ENCODE measurements at places on chromosomes 3 and 15. TPM values are rescaled to one million over a fixed set of nuclear protein-coding genes. Genes with fewer than 3 reads are reported as not detected.

ANKDD1A gene
- 6.0 TPM for total RNA-seq

CCR2 gene
- total RNA-seq, result not detected

VEPH1 gene
- not detected for total RNA-seq

DNA sequence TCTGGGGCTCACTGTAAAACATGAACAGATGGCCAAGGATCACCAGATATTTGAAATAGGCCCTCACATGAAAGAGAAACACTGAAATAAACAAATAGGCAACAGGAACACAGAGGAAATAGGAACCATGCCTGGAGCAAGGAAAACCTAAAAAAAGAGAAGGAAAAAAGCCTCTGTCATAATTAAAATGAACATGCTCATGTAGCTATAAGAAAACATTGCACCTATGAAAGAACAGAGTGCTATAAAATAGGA is 102.4 kb downstream of the RAB11A start:
- no peaks in the 10 kb centered on the region for H3K4me1 ChIP-seq
- no peak for DNase-seq
- no peak overlapping the region for H3K27ac ChIP-seq
- no peaks in the 10 kb centered on the region for H3K36me3 ChIP-seq
- H3K4me3 ChIP-seq, result no peak overlapping the region

- peaks cover 22% of the 10 kb centered on the region for H3K4me1 ChIP-seq
- H3K4me3 ChIP-seq, result no peak overlapping the region
- H3K36me3 ChIP-seq, result no peaks in the 10 kb centered on the region
- H3K27me3 ChIP-seq, result no peaks in the 10 kb centered on the region
Observed at GRCh38 chr3:43010638-43011037, 31.5 kb downstream of the GASK1A start.

GRCh38 chr3:172370419-172370818 is 77.8 kb downstream of the GHSR start:
- H3K27ac ChIP-seq, result no peak overlapping the region
- DNase-seq, result no peak
- H3K4me3 ChIP-seq, result no peak overlapping the region
- H3K27me3 ChIP-seq, result no peaks in the 10 kb centered on the region
- H3K4me1 ChIP-seq, result no peaks in the 10 kb centered on the region
- peaks cover 63% of the 10 kb centered on the region for H3K36me3 ChIP-seq

GRCh38 chr15:101613130-101614000 is 38.8 kb downstream of the TM2D3 start:
- no peak overlapping the region for H3K4me3 ChIP-seq
- H3K27ac ChIP-seq, result no peak overlapping the region
- H3K4me1 ChIP-seq, result peaks cover under 1% of the 10 kb centered on the region
- DNase-seq, result no peak

DNA sequence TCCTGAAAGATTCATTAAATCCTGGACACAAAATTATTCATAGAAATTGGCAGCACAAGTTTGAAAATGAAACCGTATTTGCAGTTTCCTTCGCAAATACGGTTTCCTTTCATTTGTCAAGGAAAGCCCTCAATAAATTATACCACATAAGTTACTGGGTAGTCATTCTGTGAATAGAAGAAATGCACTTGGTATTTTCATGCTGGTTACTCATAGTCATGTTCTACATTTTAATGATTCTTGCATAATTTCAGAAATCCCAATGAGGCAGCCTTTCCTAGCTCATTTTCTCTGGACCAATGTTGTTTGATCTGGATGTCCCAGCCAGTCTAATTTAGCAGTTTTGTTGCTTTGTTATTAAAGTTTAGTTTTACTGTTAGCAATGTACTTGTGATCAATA is 43.2 kb downstream of the MINAR1 start:
- no peak overlapping the region for H3K27ac ChIP-seq
- no peaks in the 10 kb centered on the region for H3K36me3 ChIP-seq
- DNase-seq, result no peak
- peaks cover 3% of the 10 kb centered on the region for H3K4me1 ChIP-seq
- no peak overlapping the region for H3K4me3 ChIP-seq

DNA sequence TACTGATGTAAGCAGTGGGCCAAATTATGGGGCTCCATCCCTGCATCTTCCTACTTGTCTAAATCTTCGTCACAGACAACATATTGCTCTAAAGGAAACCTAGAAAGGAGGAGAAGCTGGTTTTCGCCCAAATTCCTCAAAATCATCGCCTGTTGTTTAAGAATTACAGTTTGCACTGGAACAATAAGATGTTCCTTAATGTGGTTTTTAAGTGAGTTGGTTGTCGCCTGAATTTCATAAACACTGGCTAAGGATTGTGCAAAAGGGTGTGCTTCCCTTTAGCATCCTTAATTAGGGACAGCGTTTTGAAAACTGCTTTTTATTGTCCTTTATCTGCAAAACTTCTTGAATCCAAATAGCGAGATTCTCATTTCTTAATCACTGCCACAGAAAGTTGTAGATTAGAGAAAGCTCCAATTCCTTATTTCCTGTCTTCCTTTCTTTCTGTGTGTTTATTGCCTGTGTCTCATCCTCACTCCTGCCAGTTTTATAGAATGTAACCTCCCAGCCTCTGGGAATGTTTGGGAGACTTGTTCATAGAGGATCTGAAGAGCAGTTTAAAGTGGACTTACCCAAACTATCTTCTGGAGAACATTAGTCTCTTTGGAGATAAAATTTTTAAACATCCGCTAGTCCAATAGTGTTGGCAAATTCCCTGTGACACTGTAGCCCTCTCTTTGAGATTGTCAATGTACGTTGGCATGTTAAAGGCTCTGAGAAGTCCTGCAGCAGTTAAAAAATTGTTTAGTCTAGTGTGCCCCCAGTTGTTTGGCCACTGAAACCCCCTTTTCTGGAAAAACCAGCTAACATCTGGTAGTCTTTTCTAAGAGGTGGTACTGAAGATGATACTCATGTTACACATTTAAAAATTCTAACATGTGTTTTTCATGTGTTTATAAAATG is 50.4 kb downstream of the FLNB start:
- no peaks in the 10 kb centered on the region for H3K27me3 ChIP-seq
- H3K4me3 ChIP-seq, result no peak overlapping the region
- H3K27ac ChIP-seq, result peak overlapping the region; percentile 67
- peaks cover 28% of the 10 kb centered on the region for H3K4me1 ChIP-seq

DNA sequence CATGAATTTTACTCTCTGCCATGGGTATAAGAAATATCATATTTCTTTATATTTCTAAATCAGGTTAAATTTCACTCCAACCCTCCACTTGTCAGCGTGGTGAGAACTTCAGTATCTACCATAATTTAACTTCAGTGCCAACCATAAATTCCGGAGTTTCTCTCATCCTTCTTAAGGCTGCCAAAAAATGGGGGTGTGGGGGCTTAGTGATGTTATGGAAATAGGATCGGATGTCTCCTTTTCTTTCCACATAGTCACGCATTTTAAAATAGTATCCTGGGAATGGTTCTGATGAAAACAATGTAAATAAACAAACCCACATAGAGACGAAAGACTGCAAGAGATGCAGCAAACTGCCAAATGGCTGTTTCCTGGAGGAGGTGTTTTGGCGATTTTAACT is 12.9 kb upstream of the FAM3D start:
- H3K36me3 ChIP-seq, result no peaks in the 10 kb centered on the region
- H3K27me3 ChIP-seq, result peaks cover 14% of the 10 kb centered on the region
- H3K27ac ChIP-seq, result no peak overlapping the region
- H3K4me1 ChIP-seq, result no peaks in the 10 kb centered on the region
- no peak for DNase-seq
- no peak overlapping the region for H3K4me3 ChIP-seq
